ENCODE measurements at places on chromosomes 1 and 21.

- peak; percentile 6 for DNase-seq
Measured at GRCh38 chr1:24866211-24867083, 63.6 kb downstream of the RUNX3 start.

DNA sequence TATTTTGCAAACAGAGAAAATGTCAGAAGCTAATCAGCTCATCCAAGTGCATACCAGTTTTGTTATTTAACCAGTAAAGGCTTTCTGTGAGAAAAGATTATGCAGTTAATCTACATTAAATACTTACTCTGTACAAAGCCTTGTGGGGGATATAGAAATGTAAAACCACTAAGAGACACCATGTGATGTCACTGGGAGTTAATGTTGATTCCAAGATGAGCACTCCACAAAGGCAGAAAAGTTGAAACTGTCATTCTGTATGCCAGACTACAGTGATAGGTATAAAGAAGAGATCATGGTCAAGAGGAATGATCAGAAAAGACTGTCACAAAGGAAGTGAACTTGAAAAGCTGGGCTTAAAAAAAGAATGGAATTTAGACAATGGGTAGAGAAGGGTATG is 100.3 kb upstream of the SGIP1 start:
- no peak for DNase-seq

- no peak for DNase-seq
Measured at GRCh38 chr1:236209713-236210112, 67.4 kb downstream of the GPR137B start.

DNA sequence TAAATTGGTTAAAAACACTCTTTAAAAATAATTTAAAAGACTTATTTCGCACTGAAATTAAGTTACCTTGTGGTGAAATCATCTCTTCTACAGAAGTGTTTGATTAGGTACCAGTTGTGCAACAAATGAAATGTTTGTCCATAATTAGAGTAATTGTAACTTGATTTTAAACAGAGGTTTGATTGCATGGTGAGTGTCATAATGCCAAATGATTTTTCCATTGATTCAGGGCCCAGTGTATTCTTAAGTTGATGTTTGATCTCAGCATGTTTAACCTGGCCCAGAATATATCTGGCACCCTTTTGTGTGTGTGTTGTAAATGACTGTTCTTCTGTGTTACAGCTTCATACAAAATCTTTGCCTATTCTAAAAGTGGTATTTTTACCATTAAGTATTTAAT is 28.5 kb downstream of the LRRC8B start:
- DNase-seq: no peak

DNA sequence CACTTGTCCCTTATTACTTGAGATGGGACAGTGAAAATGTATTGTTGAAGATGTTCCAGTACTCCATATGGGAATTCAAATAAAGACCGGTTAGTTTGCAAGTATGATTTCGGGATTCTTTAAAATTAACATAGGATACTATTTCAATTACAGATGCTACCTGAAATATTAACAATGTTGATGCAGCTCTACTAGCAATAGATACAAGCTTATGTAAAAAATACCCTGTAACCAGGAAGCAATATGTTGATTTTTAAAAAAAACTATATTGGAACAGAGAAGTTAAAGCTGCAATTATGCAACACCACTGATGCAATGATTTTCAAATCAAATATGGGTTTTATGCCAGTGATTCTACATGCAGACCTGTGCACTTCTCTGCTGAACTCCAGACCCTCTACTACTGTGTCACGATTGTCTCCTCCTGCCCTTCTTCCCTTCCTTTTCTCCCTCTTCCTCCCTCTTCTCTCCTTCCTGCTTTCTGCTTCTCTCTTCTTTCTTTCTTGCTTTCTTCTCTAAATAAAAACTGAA is 179.2 kb downstream of the ATP6V1G3 start:
- no peak for DNase-seq

GRCh38 chr21:13854638-13855037 is 245.1 kb downstream of the POTED start:
- no peak for DNase-seq

DNA sequence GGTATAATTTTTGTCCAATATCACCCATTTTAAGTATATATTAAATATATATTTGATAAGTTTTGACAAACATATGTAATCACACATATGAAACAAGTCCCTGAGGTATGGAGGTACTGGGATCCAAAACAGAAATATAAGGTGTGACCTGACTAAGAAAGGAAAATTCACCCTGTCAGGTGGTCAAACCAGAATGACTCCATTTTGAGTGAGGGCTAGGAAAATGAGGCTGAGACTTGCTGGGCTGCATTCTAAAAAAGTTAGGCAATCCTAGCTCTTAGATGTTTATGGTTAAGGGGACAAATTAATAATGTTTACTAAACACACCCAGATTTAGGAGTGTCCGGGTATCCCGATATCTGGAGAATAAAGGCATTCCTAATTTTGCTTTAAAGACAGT is 11.6 kb upstream of the SLC19A2 start:
- no peak for DNase-seq

DNA sequence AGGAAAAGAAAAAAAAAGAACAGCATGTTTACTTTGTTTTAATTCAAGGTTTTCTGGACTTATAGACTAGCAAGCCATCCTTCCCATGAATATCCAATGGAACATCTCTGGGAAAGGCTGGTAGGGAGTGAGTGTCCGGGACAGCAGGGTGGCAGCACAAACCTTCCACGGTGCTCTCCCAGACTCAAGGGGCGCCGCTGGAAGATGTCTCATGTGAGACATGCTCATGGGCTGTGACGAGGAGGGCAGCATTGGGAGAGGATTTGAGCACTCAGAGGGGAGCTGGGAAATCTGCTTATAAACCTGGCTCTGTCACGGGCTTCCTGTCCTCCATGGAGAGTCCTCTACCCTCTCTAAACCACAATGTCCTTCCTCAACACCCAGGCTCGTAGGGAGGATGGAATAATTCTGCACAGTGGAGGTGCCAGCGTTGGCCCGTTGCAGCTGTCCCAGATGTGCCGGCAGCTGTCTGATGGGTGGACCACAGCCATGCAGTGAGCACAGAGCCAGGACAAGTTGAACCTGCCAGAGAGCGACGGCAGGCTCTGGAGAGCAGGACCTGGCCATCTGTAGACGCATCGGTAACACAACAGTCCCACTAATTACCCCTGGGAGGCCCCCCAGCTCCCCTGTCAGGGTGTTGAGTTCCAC is 100.1 kb upstream of the IGSF21 start:
- DNase-seq: no peak

GRCh38 chr1:203607533-203607873 is 19.1 kb upstream of the ATP2B4 start:
- DNase-seq: no peak

DNA sequence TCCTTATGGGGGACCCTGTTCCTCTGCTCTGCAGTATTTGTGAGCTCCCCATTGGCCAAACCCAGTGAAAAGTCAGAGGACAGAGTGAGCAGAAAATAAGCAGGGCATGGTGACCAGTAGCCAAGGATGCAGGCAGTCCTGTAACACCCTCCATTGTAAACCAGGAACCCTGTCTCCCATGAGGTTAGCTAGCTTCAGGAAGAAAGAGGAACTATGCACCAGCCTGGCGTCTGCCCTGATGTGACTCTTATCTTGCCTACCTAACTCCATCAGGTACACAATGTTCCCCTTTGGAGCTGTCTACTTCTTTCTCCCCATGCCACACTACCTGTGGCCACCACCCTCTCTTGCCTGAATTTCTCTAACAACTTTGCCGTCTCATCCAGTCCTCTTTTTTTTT is 119.2 kb downstream of the LRIG2 start:
- DNase-seq: no peak

Data from activated CD4-positive, CD25-positive, alpha-beta regulatory T cell treated with anti-CD3 and anti-CD28 coated beads, Interleukin-2, amount 50 U/mL, for 72 hours (primary cell).